Effector CD4-positive, alpha-beta T cell (primary cell): ENCODE measurements at places on chromosomes 3 and 15.

DNA sequence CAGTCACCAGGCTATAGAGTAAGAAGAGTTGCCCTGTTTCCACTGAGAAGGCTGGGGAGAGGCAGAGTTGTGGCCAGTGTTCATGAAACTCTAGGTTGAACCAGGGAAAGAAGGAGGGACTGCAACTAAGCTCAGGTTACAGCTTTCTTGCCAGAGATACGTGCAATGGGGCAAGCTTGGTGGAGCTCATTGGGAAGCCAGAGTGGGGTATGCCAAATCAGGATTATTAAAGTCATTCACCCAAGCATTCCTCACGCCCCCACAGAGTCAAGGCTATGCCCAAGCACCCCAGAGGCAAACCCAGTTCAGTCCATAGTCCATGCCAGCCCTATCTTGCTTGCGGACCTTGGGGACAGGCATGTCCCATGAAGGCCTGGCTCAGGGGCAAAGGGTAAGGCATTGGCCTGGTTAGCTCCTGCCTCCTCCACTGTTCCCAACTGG, 17.6 kb downstream of the SLC6A20 start:
- no peak for DNase-seq

DNA sequence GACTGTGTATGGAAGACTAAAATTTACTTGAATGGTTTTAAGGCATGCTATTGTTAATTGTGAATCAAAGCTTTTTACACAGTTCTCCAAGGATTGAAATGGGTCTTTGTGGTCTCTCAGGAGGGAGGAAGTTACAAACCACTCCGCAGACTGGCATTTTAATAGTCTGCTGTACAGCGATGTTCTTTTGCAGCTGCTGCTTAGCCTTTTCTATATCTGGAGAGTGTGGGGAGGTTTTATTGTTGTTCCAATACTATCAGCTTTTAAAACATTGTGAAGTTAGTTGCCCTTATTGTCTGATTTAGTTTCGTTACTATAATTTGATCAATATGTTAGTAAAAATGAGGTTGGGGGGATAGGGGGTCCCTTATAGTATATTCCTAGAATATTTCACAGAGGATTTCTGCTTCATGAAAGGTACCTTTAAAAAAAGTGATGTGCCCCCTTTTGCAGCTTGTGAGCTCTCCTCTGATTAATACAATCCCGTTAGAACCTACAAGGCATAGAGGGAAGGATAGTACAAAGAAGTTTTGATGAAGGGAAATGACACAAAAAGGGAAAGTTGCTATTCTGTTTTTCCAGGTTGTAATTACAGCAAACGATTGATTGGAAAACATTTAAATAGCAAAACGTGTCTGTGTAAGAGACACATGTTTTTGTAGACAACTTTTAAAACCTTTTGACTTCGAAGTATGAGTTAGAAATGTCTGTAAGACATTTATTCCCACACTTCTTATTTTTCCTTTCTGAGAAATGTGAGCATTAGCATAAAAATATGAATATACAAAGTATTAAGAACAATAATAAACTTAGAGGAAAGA, 158.3 kb upstream of the CGNL1 start:
- DNase-seq, result no peak

DNA sequence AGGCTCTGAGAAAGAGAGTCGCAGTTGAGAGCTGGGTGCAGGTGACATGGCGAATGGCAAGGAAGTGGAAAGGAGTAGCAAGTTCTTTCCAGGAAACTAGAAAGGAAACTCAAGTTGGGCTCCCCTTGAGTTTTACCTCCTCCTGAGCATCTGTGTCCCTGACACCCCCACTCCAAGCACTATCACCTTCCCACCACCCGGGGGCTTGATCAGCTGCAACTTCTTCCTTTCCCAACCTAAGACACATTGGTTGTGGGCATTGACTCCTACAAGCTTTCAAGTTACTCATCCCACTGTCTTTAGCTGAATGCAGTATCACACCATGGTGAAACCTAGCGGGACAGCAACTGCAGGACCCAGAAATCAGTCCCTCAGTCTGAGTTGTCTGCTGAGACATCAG, 256.6 kb upstream of the NR2F2 start:
- DNase-seq, result no peak

DNA sequence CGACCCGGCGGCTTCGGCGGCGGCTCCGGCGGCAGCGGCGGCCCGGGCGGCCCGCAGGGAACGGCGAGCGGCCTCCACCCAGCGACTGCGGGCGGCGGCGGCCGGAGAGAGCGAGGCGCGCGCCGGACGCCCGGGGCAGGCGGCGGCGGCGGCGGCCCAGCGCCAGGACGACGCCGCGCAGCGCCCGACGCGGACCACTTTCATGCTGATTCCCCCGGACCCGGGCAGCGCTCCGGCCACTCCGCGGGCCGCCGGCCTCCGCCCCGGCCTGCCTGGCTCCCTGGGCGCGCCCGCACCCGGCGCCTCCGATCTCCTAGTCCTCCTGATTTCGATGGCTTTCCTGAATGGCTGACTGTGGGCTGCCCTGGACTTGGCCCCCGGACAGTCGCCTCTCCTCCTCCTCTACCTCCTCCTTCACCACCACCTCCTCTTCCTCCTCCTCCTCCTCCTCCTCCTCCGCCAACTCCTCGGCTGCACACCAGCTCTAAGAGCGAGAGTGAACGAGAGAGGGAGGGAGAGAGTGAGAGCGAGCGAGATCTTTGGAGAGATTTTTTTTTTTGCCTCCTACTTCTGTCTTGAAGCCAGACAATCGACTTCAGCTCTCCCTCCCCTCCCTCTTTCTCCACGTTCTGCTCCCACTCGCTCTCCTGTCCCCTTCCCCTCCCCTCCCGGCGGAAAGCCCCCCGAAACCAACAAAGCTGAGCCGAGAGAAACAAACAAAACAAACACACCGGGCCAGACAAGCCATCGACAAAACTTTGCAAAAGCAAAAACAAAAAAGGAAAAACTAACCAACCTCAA, 844 bp downstream of the NR2F2 start:
- DNase-seq, result no peak

DNA sequence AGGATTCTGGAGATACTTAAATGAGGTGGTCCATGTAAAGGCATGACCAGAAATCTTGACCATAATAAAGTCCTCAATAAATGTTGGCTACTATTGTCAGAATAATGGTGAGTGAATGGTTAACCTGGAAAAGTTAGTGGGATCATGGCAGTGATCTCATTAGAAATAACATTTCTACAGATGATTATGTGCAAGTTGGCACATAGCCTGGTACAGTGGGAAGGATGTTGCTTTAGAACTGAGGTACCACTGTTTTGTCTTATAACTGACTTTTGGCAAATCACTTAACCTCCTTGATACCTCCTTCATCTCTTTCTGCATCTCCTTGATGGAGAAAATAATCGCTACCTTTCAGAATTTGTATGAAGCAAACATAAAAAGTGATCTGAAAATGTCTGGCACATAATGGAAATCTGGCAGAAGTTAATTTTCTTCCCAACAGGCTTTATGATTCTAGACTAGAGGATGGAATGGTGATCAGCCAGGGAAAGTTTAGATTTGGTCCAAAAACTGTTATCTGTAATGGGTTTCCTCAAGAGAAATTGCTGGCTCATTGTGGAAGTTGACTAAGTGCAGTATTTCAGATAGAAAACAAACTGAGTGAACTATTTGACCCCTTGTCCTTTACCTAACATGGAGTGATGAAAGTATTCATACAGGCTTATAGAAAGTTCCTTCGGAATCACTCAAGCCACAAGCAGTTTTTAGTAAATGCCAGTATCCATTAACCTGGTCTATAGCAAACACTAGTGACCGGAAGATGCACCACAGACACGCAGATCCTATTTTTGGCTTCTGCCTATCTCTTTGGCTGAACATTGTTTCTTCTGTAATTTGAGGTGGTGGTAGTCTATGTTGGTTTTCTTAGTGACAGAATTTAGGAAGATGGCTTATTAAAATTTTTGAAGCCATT, 449.6 kb upstream of the TGFBR2 start:
- DNase-seq, result no peak

DNA sequence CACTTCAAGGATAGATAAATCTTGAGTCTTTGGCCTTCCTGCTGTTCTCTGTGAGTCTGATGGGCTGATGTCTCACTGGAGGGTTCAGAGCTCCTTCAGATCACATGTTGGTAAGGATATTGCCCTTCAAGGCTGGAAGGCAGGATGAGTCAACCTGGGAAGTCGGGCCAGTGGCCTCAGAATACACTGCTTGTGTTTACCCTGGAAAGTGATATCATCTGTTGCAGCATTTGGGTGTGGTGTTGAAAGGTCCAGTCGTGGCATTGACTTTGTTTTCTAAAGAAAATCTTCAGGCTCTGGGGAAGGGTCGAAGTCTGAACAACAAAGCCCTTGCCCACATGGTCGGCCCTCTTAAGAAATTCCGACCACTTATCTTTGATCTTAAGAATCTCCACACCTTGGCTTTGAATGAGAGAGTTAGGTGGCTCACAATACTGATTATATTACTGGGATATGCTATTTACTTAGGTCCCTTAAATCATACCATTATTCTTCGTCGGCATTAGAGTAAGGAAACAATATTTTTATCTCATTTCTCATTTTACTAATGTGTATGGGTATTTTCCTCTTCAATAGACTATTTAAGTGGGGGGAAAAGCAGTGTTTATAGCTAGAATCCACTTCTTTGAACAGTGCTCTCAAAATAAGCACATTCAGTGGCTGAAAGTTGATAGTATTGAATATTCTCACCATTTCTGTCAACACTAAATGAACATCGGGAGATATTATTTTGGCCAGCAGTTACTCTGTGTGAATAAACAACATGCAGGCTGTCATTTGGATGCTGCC, 303.9 kb upstream of the RASGRP1 start:
- DNase-seq, result no peak

DNA sequence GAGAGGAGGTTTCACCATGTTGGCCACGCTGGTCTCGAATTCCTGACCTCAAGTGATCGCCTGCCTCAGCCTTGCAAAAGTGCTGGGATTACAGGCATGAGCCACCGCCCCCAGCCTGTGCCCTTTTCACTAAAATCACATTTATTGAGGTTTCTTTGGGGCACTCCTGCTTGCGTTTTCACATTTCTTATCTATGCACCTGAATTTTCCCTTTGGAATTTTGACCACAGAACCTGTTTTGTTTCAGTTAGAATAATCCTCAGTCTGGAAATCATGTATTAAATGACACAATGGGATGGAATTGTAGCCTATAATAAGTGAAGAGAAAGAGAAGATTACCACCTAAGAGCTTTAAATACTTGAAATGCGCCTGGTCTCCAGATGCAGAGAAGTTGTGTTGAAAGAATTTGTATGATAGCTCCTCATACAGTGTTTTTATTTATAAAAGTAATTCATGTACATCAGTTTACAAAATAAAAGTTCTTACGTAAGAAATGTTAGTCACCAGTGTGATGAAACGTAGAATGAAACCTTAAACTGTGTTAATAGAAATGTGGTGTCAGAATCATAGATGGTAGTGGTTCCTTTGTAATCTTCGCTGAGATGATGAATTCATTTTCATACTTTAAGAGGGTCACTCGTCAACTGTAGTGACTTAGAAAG, 107.0 kb downstream of the TCF12 start:
- no peak for DNase-seq

- DNase-seq, result no peak
These were observed 22.0 kb downstream of the SLC4A7 start for GRCh38 chr3:27462228-27462627.

DNA sequence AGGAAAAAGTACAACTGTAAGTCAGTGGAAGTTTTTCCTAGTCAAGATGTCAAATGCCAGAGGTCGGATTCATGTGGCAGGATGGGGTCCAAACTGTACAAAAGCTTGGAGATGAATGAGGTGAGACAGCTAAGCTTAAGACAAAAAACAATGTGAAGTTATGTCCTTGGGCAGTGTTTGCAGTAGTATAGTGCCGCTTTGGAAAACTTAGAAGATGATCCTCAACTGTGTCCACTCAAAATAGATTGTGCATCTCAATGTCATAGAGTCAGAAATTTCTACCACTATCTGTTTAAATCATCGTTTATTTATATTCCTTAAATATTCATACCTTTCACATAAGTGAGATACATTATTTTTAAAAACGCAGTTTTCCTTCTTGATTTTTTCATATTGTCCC, 77.3 kb downstream of the MBNL1 start:
- DNase-seq, result no peak

- DNase-seq, result no peak
These were observed 53.9 kb downstream of the ARHGEF26 start for GRCh38 chr3:154175041-154175440.

DNA sequence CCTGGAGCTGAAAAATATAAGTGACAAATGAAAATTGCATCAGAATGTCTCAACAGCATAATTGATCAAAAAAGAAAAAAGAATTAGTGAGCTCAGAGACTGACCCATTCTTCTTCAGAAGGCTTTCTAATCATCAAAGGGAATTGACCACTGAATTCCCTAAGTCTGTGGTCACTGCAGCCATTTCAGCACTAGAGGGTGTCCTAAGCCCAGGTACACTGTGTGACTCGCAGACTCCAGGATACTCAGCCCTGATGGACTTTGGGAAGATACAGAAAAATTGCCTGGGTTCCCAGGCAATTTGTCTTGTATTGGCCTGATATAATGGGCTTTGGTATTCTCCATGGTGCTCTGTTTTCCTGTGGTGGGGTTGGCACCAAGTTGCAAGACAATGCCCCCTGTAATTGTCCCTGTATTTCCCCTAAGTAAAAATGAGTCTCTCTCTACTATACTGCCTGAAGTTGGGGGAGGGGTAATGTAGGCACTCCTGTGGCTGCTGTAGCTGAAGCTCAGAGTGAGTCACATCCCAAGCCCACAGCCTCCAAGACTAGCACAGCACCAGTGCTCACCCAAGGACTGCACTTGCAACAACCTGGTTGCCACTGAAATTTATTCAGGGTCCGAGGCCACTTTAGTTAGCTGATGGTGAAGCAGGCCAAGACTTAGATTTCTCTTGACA, 256.0 kb upstream of the STAC start:
- no peak for DNase-seq

DNA sequence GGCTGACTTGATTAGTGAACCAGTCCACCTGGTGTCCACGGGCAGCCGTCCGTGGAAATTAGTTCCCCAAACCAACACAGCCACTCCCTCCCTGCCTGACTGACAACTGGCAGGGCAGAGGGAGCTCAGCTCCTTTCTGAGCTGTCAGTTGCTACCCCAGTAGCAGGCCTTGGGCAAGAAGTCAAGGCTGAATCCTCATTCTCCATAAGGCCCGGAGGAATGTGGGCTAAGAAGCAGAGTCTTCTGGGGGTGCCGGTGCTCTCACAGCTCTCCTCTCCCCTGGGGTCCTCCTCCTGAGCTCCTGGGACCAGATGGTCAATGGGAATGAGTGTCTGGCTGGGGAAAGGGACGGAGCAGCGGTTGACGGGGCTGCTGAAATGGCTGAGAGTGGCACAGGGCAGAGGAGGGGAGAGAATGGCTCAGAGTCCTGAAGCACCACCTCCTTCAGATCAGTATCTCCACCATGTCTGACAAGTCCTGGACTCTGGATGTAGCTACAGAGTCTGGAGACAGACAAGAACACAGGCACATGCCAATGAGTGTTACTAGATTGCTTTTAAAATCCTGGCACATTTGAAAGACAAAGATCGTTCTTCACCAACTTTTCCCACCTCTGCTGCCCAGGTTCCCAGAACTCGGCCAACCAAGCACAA, 16.9 kb downstream of the AMOTL2 start:
- DNase-seq, result no peak

DNA sequence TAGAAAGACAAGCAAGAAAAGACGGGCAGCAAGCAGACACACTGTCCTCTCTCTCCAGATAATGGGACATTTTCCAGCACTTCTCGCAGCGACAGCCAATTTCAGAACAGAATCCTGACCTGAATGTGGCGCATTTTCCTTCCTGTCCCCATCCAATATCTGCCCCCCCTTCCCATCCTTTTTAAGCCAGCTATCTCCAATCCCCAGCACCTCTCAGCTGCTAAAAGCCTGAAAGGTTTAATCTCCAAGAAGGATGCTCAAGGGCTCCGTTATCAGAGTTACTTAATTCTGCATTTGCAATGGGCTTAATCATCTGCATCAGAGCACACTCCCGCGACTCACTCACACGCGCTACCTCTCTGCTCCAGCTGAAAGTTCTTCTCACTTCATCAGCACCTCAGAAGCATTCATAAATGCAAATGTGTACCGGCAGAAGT, 50.5 kb downstream of the SRGAP3 start:
- no peak for DNase-seq
